ENCODE measurements at places on chromosomes 3 and 15.
A peak's percentile ranks its signal among the peaks of the same experiment; 100 is the strongest.

DNA sequence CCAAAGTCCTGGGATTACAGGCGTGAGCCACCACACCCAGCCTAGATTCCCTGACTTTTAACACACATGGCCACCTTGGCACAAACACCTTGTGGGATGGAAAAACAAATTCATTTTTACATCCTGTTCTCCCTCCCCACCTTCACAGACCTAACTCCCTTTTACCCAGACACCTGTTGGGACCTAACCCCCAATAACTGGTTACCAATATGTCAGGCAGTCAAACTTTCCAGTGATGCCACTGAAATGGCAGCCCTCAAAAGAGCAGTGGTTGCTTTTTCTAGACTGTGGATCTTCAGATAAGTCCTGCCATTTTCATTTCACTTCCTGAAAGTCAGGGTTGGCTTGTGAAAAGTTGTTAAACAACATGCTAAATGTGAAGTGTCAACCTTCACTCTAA, 34.9 kb downstream of the SIN3A start:
- no peak for DNase-seq

GRCh38 chr15:31148297-31149087, 47.0 kb upstream of the TRPM1 start:
- DNase-seq, result no peak

DNA sequence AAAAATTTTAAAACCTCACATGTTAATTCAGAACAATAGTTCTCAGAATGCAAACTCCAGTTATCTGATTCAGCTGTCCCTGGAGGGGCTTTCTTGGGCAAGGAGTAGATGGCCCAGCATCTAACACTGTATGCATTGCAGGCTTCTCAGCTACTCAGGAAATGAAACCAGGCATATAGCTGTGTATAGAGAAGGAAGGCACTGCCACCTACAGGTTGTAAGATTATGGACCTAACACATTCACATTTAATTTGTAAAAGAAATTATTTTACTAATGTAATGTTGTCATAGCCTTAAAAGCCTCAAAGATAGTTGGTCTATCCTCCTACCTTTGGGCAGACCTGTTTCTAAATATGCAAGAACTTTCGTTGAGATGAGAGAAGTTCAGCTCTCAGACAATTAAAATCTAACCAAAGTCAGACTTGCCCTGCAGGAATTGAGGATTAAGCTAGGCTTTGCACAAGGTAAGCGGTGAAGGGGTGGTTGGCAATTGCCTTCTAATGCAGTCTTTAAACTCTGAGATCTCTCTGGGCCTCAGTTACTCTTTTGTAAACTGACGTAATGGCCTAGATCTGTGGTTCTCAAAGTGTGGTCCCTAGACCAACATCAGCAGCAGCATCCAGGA, 132.8 kb upstream of the SLC24A5 start:
- peak; percentile 71 for DNase-seq

DNA sequence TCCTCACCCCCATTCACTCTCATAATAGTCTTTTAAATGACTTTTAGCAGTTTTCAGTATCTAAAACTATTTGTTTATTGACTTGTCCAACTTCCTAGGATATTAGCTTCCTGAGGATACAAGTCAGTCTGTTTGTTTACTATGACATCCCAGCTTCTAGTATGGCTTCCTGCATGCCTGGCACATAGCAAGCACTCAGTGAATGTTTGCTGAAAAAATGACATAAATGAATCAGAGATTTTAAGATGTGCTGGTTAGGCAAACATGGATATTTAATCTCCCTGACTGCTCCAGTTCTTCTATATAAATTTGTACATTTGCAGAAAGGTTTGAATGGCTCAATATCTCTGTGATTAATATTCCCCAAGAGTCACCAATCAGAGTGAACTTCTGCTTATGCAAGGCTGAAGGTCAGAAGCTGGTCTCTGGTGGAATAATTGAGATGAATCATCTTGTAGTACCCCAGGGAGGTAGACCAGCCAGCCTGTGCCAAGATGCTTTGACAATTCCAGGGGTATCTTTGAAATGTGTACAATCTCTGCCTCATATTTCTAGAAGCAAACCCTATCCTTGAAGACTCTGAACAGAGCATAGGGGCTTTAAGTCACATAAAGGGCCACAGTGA, 219.0 kb upstream of the LMCD1 start:
- no peak for DNase-seq

DNA sequence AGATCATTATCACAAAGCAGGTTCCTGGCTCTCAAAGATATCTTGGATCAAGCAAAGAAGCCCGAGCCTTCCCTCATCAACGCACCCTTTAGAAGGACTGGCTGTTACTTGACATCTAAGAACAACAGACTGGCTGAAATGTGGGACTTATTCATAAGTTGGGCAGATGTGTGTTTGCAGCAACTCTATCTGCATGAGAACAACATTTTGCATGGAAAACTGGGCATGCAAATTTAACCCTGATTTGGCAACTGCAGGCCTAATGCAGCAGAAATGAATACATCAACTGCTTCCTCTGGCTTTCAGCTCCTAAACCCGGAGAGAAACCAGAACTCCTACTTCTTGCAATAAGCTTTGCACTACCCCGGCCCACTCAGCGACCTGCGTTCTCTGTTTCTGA, 35.0 kb upstream of the FOXP1 start:
- no peak for DNase-seq

DNA sequence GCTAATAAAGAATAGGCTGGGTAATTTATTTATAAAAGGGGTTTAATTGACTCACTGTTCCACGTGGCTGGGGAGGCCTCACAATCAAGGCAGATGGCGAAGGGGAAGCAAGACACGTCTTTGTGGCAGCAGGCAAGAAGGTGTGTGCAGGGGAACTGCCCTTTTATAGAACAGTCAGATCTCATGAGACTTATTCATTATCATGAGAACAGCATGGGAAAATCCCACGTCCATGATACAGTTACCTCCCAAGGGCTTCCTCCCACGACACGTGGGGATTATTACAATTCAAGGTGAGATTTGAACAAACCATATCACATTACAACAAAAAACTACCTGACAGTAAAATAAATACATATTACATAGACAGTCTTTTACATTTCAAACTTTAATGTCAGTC, 414.9 kb downstream of the NAALADL2 start:
- DNase-seq, result no peak

DNA sequence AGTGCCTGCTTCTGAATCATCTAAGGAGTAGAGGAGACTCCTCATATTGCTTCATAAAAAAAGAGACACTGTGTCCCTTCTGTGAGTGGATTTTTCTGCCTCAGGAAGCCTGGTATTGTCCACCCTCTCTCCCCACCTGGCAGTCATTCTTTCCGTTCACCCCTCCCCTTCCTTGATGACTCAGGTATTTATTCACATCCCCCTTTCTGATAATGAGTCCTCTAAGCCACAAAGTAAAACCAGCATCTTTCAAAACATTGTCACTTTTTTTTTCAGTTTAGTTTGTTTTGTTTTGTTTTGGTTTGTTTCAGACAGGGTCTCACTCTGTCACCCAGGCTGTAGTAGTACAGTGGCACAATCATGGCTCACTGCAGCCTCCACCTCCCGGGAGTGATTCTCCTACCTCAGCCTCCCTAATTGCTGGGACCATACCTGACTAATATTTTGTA, 65.2 kb upstream of the UBE2E1 start:
- peak; percentile 65 for DNase-seq

GRCh38 chr3:94978084-94978483, 915.2 kb downstream of the NSUN3 start:
- no peak for DNase-seq

GRCh38 chr3:185094697-185095096, 58.2 kb downstream of the C3orf70 start:
- no peak for DNase-seq

- no peak for DNase-seq
These were observed 12.4 kb upstream of the UBR1 start for GRCh38 chr15:43118286-43118685.

- no peak for DNase-seq
These were observed 1.3 kb downstream of the SLC6A6 start for GRCh38 chr3:14403619-14404155.

GRCh38 chr3:183202004-183202722, 39.6 kb upstream of the LAMP3 start:
- peak; percentile 40 for DNase-seq

GRCh38 chr3:47273564-47273963, 9.0 kb downstream of the KIF9 start:
- no peak for DNase-seq
